ENCODE measurements at places on chromosomes 11 and 22. TPM values are rescaled to one million over a fixed set of nuclear protein-coding genes. Genes with fewer than 3 reads are reported as not detected.

- no peak for DNase-seq
Observed at GRCh38 chr11:112760396-112761059, 200.7 kb upstream of the NCAM1 start.

DNA sequence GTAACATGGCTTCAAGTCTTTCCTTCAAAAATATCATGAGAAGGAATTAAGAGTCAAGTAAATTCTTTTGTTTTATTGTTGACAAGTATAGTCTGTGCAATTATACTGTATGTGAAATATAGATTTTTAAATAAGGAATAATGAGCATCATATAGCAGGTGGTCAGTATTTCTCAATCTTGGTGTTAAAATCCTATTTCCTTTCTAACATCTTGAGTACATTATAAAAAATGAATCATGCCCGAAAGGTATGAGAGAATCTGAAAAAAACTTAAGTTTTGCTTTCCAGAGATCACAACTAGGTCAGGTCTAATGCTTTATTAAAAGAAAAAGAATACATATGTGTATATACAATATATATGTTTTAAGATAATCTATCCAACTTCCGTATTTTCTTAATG lies 53.1 kb downstream of the KIF18A start:
- no peak for DNase-seq

- DNase-seq, result no peak
Observed at GRCh38 chr11:119409731-119410130, 13.2 kb downstream of the THY1 start.

Gene SYT9
- total RNA-seq, result 0.08 TPM

Gene TCN1
- total RNA-seq, result not detected

Gene TRIM49D2
- total RNA-seq, result not detected
